ENCODE measurements at places on chromosomes 4 and X.

DNA sequence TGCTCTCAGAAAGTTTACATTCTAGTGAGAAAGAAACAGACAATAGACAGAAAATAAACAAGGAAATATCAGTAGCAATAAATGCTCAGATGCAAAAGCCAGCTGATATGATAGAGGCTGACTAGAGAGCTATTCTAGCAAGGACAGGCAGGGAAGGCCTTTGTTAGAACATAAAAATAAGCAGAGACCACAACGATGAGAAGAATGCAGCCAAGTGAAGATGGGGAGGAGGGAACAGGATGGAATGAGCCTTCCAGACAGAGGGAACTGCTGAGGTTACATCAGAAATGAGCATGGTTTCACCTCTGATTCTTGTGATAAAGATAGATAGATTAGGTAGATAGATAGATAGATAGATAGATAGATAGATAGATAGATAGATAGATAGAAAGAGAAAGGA lies 7.6 kb upstream of the SOWAHB start:
- no peak overlapping the region for H3K4me3 ChIP-seq
- no peak for DNase-seq
- peaks cover 47% of the 10 kb centered on the region for H3K36me3 ChIP-seq
- no peaks in the 10 kb centered on the region for H3K27me3 ChIP-seq
- no peak overlapping the region for H3K27ac ChIP-seq
- H3K4me1 ChIP-seq, result no peaks in the 10 kb centered on the region

DNA sequence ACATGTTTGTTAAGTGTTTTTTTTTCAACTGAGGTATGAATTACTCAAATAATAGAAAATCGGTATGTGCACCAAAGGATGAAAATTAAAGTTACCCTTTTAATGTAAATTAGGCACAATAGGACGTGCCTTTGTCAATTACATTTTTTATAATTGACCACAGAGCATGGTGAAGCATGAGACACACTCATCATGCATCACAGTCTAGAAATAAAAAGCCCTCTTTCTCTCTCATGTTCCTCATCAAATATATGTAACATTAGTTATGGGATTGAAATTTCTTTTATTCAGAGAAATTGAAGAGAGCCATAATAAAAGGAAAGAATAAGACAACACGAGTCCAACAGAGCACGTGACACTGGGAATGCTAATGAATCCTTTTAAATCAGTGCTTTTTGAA lies 3.5 kb downstream of the GNRHR start:
- no peak for DNase-seq
- no peaks in the 10 kb centered on the region for H3K27me3 ChIP-seq
- H3K27ac ChIP-seq, result no peak overlapping the region
- no peaks in the 10 kb centered on the region for H3K36me3 ChIP-seq
- H3K4me3 ChIP-seq, result no peak overlapping the region

- no peak overlapping the region for H3K4me3 ChIP-seq
- no peaks in the 10 kb centered on the region for H3K36me3 ChIP-seq
- peak overlapping the region; percentile 70 for H3K27ac ChIP-seq
- no peak for DNase-seq
- H3K4me1 ChIP-seq, result peaks cover 27% of the 10 kb centered on the region
- H3K27me3 ChIP-seq, result peaks cover 2% of the 10 kb centered on the region
Measured at GRCh38 chr4:15410750-15411149, 17.1 kb upstream of the C1QTNF7 start.

GRCh38 chrX:2413969-2414368 lies 86.8 kb downstream of the DHRSX start:
- DNase-seq, result no peak
- H3K27me3 ChIP-seq, result no peaks in the 10 kb centered on the region
- no peak overlapping the region for H3K27ac ChIP-seq
- peaks cover 2% of the 10 kb centered on the region for H3K4me1 ChIP-seq
- no peak overlapping the region for H3K4me3 ChIP-seq
- no peaks in the 10 kb centered on the region for H3K36me3 ChIP-seq

GRCh38 chr4:30825008-30825770 lies 105.0 kb downstream of the PCDH7 start:
- no peaks in the 10 kb centered on the region for H3K27me3 ChIP-seq
- no peak overlapping the region for H3K27ac ChIP-seq
- DNase-seq, result no peak
- peaks cover 2% of the 10 kb centered on the region for H3K4me1 ChIP-seq

DNA sequence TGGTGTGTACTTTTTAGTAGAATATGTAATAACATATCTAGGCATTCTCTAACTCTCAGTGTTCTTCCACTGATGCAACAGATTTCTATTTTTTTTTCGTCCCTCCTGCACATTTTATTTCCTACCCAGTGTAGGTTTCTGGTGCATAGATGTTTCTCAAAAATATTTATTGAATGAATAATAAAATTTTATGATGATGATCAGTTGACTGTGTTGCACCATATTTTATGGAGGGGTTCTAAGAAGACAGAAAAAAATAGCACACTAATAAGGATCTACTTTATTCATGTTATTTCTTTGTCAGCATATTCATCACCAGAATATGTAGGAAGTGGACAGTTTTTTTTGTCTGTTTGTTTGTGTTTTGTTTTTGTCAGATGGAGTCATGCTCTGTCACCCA lies 2529.3 kb downstream of the ARAP2 start:
- H3K27me3 ChIP-seq, result peaks cover 1% of the 10 kb centered on the region
- no peaks in the 10 kb centered on the region for H3K4me1 ChIP-seq
- no peak overlapping the region for H3K4me3 ChIP-seq
- H3K27ac ChIP-seq, result no peak overlapping the region
- no peak for DNase-seq
- no peaks in the 10 kb centered on the region for H3K36me3 ChIP-seq

DNA sequence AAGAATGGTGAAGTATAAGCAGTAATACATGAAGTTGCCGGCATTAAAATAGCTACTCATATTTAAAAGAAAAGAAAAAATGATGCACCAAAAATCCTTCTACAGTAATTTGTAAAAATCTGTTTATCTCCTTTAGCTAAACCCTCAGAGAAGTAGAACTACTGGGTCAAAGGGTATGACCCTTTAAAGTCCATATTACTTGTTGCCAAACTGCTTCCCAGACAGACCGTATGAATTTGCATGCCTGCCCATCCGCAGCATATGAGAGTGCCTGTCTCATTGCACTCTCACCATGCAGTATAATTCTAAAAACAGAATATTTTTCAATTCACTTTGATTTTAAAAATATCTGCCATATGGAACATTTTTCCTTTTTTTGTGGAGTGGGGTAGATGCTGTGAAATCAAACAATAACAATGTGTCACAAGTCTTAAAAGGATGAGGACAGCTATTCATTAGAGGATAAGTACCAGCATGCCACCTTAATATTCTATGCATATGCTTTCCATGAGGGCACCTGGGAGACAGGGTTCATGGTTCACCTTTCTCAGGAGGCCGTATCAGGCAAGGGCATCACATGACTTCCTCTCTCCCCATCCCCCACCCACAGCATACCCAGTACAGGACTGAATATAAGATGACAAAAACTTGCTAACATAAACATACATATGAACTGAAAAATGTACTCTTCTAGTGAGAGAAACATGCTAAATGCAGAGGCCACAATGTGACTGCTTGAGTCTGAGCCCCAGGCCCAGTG lies 17.8 kb downstream of the ZDHHC9 start:
- no peak overlapping the region for H3K27ac ChIP-seq
- no peaks in the 10 kb centered on the region for H3K27me3 ChIP-seq
- H3K4me3 ChIP-seq, result no peak overlapping the region
- no peaks in the 10 kb centered on the region for H3K4me1 ChIP-seq
- peaks cover 20% of the 10 kb centered on the region for H3K36me3 ChIP-seq

Measured in endothelial cell (in vitro differentiated cells).